ENCODE measurements at places on chromosomes 3 and 15. TPM values are rescaled to one million over a fixed set of nuclear protein-coding genes. Genes with fewer than 3 reads are reported as not detected.

GRCh38 chr3:197406266-197406665 lies 107.9 kb upstream of the DLG1 start:
- peaks cover 21% of the 10 kb centered on the region for H3K4me1 ChIP-seq
- H3K36me3 ChIP-seq = no peaks in the 10 kb centered on the region
- no peak overlapping the region for H3K4me3 ChIP-seq
- no peak overlapping the region for H3K27ac ChIP-seq

The SPINK8 gene
- total RNA-seq = not detected

The AMT gene
- 35.4 TPM for total RNA-seq

GRCh38 chr3:149388001-149388440 lies 10.6 kb upstream of the TM4SF1 start:
- no peak for DNase-seq
- H3K4me3 ChIP-seq = no peak overlapping the region
- H3K27me3 ChIP-seq = no peaks in the 10 kb centered on the region
- H3K36me3 ChIP-seq = no peaks in the 10 kb centered on the region

- no peak for DNase-seq
- H3K27ac ChIP-seq = no peak overlapping the region
- H3K27me3 ChIP-seq = no peaks in the 10 kb centered on the region
Observed at GRCh38 chr15:60788692-60789103, 309.8 kb upstream of the ICE2 start.

DNA sequence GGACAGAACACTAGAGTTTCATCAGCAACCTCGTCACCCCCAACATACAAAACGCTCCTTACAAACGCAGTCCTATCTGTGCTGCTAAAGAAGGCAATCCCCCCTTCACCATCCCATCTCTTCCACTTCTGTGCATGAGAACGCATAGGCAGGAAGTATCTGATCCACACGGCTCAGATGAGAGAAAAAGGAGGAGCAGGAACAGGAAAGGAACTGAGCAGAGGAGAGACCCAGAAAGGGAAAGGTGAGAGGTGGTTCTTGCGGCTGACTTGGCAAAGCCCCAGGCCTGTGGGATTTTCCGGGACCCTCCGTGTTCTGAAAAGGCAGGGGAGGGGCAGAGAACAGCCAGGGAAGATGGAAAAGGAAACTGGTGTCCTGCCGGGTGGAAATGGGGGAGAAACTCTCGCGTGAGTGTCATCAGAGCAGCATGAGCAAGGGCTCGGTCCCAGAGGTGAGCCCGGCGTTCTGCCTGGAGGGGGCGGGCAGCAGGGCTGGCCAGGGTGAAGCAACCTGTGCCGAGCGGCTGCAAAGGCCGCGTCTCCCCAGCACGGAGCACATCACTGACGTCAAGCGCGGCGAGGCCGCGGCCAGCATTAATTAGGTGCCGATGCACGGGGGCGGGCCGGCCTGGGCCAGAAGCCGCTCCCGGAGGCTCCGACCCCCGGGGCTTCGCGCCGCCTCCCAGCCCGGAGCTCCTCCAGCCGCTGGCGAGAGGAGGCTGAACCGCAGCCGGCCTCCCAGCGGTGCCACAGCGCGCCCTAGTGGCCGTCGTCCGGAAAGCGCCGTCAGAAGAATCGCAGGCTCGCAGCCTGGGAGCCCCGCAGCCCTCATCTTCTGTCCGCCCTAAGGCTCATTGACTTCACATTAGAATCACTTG lies 35.8 kb downstream of the CPN2 start:
- H3K4me3 ChIP-seq = peak overlapping the region; percentile 38
- H3K36me3 ChIP-seq = no peaks in the 10 kb centered on the region
- peak; percentile 95 for DNase-seq
- H3K27me3 ChIP-seq = peaks cover 21% of the 10 kb centered on the region
- peaks cover 23% of the 10 kb centered on the region for H3K4me1 ChIP-seq
- no peak overlapping the region for H3K27ac ChIP-seq

DNA sequence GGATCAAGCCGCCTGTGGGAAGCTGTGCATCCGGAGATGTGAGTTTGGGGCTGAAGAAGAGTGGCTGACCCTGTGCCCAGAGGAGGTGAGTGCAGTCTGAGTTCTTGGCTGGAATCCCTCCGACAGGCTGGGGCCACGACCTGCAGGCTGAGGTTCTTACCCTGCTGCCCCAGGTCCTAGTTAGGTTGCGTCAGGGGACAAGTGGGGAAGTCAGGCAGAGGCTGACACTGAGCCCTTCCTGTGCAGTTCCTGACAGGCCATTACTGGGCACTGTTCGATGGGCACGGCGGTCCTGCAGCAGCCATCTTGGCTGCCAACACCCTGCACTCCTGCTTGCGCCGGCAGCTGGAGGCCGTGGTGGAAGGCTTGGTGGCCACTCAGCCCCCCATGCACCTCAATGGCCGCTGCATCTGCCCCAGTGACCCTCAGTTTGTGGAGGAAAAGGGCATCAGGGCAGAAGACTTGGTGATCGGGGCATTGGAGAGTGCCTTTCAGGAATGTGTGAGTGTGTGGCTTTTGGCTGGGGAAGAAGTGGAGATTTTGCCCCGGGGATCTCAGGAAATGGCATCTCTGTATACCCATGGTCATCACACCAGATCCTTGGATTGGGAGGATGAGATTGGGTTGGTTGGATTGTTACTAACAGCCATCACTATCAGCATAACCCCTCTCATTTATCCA lies 1.3 kb downstream of the PPM1M start:
- DNase-seq = no peak
- H3K27ac ChIP-seq = no peak overlapping the region
- no peaks in the 10 kb centered on the region for H3K4me1 ChIP-seq
- no peaks in the 10 kb centered on the region for H3K36me3 ChIP-seq
- no peak overlapping the region for H3K4me3 ChIP-seq
